ENCODE measurements at places on chromosomes 6 and 20.

- no peak for DNase-seq
These were observed 268.4 kb upstream of the IRAK1BP1 start for GRCh38 chr6:78598966-78599365.

GRCh38 chr6:119395192-119395591, 45.6 kb upstream of the MAN1A1 start:
- no peak for DNase-seq

GRCh38 chr6:52307900-52308372, 23.4 kb upstream of the MCM3 start:
- DNase-seq, result no peak

GRCh38 chr20:5480824-5481600, 164.3 kb upstream of the PROKR2 start:
- no peak for DNase-seq

GRCh38 chr6:31626952-31627351, 6.4 kb downstream of the PRRC2A start:
- no peak for DNase-seq

GRCh38 chr20:9989066-9989724, 45.6 kb upstream of the ANKEF1 start:
- DNase-seq, result no peak

DNA sequence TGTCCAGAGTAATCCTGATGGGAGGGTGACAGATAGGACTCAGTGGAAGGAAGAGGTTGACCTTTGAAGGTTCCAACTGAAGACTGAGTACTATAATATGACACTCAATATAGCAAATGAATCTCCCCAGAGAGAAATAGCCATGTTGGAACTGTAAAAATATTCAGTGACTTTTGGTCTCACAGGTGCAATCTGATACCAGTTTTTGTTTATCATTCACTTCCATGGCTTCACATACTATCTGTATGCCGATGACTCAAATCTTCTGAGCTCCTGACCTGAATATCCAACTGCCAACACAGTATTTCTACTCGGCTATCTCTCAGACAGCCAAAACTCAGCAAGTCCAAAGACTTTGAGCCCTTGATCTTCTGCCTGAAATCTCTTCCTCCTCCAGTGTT, 21.8 kb upstream of the PKHD1 start:
- DNase-seq, result no peak

DNA sequence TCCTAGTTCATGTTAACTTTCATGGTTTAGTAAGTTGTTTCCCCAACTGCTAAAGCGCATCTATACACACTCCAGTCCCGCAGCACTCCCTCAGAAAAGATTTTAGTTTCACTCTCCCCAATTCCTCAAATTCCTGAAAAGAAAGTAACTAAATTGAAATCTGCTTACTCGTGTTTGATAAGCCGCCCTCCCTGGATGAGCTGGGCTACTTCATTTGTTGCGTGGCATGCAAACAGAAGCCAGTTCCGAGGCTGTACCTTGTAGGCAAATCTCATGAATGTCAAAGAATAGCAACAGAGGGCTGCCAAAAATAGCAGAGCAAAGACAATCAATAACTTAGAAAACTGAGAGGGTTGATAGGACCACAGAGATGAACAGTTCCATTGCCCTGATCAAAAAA, 16.9 kb downstream of the MPC1 start:
- DNase-seq, result no peak

- no peak for DNase-seq
These were observed 134.3 kb downstream of the IBTK start for GRCh38 chr6:82113231-82113630.

GRCh38 chr6:100344761-100345160, 120.0 kb downstream of the SIM1 start:
- no peak for DNase-seq

DNA sequence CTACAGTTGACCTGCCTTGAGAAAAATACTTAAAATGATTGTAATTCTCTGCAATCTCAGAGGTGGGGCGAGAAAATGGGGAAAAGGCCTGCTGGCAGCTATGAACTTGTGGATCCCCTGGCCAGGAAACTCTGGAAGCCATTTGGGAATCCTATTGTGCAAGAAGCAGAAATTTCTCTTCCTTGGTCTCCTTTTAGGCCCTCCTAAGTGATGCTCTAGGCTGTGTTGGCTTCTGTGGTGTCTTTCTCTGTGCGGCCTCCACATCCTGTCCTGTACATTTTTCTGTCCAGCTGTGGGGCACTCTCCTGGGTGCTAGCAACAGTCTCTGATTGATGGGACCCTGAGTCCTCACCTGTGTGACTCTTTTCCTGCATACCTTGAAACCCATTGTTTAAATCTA, 290.9 kb downstream of the FARS2 start:
- DNase-seq, result no peak

DNA sequence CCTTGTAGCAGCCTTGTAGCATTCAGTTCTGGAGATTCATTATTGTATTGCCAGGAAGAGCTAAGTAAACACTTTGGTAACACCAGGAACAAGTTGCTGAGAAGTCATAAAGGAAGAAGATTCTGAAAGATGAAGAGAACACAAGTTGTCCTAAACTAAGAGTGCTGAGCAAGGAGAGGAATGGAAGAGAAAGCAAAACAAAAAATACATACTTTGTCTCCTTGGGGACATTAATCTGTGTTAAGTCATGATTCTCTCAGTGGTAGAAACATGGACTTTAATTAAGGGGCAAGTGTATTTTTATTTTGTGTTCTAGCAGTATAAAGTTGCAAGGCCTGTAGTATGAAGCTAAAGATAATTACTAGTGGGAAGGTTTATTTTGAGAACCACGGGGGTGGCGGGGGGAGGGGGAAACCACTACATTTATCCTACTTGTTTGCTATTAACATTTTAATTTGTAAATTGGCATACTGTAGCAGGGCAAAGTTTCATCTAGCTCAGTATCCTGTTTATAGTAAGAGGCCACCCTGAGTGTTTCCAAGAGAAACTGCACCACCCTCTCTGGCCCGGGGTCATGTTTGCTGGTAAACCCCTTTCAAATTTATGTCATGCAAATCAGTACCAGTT, 463.0 kb downstream of the CDKAL1 start:
- DNase-seq, result no peak

DNA sequence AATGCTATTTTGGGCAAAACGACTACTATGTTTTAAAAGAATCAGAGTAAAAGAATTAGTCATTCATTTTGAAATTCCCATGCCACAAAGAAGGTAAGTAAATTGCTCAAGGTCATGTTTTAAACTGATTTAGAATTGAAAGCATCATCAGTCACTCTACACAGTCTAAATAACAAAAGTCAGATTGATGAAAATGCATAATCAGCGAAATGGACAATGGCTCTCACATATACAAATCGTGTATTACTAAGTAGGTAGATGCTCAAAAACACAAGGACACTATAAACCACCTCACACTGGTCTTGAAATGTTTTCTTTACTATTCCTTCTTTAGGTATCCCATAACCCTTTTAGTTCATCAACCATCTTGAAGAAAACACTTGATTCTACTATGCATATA, 135.4 kb downstream of the OPN5 start:
- DNase-seq, result no peak

DNA sequence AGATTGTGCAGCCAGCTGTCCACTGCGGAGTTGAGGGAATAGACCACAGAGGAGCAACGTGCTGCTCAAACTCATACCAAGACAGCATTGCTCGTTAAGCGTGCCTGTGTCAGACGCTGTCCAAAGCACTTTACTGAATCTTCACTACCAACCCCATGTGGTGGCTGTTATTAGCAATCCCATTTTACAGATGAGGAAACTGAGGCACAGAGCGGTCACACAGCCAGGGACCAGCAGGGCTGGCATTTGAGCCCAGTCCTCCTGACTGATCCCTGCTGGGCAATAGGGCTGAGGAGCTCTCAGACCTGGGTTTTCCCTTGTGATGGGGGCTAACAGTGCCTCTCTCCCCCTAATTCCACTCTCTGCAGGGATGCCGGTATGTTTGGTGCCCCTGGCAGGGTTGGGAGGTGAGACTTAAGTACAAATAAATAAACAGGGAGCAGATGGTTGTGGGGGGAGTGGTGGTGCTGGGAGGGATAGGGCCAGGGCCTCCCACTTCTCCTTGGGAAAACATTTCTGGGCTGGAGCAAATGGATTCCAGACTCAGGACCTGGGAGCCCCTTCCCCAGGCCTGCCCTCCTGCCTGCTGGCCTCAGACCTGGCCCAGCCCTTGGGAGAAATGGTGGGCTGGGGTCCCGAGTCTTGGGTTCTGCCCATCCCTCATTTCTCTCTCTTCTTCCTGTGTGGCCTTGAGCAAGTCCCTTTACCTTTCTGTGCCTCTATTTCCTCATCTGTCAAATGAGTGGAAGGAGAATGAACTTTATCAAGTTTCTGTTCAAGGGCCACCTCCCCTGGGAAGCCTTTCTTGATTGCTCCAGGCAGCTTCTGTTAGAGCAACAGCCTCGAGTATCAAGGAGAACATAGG, 17.7 kb downstream of the SRXN1 start:
- no peak for DNase-seq

- DNase-seq, result no peak
These were observed 23.5 kb downstream of the DHX35 start for GRCh38 chr20:38985603-38986170.

DNA sequence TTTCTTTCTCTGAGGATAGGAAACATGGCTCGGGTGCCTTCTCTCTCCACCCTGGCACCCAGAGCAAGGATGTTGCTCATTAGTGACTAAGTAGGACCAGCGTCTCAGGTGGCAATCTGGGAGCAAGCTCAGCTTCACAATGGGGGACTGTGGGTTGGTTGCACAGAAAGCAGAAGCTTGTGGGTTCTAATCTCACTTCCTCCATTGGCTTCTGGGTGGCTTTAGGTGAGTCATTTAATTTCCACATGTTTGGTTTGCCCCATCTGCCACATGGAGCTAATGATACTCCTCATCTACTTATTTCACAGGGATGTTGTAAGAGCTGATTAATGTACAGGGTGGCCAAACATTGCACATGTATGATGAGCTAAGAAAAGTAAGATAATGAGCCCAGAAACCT, 54.8 kb upstream of the AKIRIN2 start:
- DNase-seq, result no peak

Data from ovary (tissue), 10 donors.